HAP-1 (cell line): ENCODE measurements at places on chromosomes 3 and 15.

DNA sequence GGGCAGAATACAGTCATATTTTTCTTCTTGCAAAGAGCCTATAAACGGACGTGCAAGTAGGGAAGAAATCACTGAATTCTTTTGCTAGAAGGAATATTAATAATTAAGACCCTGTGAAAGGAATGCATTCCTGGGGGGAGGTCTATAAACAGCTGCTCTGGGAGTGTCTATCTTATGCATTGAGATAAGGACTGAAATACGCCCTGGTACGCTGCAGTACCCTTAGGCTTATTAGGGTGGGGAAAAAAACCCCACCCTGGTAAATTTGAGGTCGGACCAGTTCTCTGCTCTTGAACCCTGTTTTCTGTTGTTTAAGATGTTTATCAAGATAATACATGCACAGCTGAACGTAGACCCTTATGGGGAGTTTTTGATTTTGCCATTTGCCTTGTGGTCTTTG lies 100.0 kb upstream of the KBTBD8 start:
- no peak for DNase-seq

DNA sequence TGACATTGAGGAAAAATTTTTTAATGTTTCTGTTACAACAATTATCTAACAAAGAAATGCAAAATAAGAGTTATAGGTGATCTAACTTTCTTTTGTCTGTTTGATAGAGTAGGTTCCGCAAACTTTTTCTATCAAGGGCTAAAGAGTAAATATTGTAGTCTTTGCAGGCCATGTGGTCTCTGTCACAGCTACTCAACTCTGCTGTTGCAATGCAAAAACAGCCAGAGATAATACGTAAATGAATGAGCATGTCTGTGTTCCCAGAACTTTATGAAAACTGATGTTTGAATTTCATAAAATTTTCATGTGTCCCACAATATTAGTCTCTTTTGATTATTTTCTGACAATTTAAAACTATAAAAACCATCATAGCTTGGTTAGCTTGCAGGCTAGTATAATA lies 73.3 kb downstream of the SLC24A1 start:
- no peak for DNase-seq

GRCh38 chr3:126911162-126912026 lies 71.5 kb upstream of the PLXNA1 start:
- no peak for DNase-seq

GRCh38 chr15:33468740-33469139 lies 158.0 kb downstream of the RYR3 start:
- peak; percentile 52 for DNase-seq

- peak; percentile 20 for DNase-seq
Observed at GRCh38 chr15:67685008-67685599, 140.2 kb upstream of the SKOR1 start.

- DNase-seq, result no peak
Observed at GRCh38 chr3:61015859-61016258, 235.4 kb downstream of the FHIT start.

GRCh38 chr15:73660455-73660854 lies 23.7 kb upstream of the CD276 start:
- no peak for DNase-seq

DNA sequence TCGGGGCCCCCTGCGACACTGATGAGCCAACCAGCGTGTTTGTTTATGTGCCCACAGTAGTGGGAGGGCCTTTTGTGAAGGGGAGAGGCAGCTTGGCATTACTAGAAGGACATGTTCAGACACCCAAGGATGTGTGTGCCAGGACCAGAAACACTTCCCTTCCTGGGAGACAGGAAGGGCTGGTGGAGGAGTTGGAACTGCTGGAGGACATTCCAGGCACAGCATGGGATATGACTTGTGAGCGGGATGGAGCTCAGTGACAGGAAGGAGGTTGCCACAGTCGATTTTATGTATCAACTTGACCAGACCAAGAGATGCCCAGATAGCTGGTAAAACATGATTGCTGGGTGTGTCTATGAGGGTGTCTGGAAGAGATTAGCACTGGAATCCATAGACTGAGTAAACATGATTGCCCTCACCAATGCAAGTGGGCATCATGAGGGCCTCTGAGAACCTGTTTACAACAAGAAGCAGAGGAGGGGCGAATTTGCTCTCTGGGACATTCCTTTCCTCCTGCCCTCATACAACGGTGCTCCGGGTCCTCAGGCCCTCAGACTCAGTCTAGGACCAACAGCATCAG lies 106.4 kb upstream of the TLE3 start:
- DNase-seq, result no peak

DNA sequence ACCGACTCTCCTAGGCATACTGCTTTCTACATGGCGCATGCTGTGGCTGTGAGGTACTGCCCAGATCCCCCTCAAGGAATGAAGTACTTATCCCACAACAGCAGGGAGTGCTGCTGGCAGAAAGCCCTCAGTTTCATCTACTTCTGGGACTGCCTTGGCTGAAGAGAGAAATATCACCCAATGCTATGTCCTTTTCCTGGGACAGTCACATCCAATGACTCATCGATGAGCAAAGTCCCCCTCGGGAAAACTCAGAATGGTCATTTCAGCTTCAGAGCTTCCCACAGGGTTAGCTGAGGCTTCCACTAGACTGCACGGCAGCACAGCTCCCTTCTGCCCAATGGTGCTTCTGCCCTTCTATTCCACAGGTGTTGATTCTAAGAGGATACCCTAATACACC lies 3.6 kb upstream of the NMD3 start:
- DNase-seq, result no peak

DNA sequence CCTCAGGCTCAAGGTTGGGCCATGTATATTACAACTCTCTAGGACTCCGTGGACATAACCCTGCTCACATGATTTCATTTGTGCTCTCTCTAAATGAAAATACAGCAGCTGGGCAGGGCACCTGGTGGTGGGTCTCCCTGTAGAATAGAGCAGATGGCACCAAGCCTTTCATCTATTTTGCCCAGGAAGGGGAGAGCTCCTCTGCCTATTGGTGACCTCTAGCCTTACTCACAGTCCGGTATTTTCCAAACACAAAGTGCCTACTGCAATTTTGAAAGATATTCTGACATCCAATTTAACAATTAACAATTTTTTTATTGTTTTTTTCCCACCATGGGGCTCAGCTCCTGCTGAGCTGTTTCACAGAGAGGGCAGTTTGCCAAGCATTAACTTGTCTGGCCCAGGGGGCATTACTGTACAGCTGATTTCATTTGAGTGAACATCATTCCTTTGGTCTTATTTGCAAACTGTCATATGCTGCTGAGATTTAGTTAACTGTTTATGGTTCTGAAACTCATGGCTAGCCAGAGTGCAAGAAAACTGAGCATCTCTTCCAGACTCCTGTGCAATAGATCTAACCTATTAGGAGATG lies 474.0 kb downstream of the EPHB1 start:
- DNase-seq, result no peak
